ENCODE measurements at places on chromosomes 16 and 17.

DNA sequence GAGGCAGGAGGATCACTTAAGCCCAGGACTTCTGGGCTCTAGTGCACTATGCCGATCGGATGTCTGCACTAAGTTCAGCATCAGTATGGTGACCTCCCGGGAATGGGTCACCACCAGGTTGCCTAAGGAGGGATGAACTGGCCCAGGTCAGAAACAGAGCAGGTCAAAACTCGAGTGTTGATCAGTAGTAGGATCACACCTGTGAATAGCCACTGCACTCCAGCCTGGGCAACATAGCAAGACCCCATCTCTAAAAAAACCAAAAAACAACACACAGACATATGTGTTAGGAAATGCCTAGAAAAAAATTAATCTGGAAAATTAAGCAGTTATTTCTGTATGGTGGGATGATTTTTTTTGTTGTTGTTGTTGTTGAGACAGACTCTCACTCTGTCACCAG, 127.0 kb downstream of the RAB11FIP4 start:
- DNase-seq = no peak

- no peak for DNase-seq
Observed at GRCh38 chr17:11545696-11546095, 52.6 kb upstream of the DNAH9 start.

- DNase-seq = no peak
Observed at GRCh38 chr17:73625991-73626673, 18.1 kb downstream of the SDK2 start.

DNA sequence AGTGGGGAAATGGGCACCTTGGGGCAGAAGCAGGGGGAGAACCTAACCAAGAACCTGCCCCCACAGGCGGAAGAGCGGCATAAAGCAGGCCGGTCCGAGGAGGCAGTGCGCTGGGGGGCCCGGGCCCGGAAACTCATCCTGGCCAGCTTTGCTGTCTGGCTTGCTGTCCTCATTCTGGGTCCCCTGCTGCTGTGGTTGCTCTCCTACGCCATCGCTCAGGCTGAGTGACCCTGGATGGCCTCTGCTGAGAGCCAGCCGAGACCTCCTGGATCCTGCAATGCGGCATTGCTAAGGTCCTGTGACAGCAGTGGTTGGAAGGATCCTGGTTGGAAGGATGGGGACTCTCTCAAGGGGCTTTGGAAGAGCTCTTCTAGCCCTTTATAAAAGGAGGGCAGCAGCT, 4.5 kb upstream of the PHKG2 start:
- DNase-seq = no peak

DNA sequence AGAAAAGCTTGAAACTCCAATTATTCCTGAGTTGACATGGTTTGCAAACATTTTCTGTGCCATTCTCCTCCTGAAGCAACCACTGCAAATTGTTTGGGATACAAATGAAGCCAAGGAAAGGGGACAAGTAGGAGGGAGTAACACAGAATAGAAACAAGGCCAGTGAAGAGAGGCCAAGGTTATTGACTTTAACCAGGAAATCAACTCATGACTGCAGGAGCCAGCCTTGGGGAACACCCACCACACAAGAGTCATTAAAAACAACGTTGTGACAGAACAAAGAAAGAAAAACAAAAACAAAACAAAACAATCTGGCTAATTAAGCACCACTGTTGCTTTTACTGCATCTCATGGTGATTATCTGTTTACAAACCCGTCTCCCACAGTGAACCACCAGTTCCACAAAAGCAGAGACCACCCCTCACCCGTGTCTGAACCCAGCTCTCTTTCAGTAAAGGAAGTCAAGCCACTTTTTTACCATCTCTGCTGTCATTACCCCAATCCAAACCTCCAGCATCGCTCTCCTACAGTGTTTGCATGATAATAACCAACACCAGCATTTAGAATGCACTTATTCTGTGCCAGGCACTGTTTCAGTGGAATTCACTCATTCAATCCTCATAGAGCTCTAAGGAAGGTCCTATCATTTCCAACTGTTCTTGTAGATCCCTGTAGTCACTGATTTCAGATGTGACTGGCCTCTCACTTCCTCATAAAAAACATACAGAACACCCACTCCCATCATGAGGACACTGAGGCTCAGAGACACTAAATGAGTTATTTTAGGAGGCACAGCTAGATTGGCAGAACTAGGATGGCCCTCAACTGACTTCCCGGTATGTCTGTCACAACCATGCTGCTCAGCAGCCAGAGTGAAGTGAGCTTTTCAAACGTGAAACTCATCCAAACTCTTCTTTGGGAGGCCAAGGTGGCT, 2.0 kb downstream of the ZDHHC1 start:
- DNase-seq = no peak

DNA sequence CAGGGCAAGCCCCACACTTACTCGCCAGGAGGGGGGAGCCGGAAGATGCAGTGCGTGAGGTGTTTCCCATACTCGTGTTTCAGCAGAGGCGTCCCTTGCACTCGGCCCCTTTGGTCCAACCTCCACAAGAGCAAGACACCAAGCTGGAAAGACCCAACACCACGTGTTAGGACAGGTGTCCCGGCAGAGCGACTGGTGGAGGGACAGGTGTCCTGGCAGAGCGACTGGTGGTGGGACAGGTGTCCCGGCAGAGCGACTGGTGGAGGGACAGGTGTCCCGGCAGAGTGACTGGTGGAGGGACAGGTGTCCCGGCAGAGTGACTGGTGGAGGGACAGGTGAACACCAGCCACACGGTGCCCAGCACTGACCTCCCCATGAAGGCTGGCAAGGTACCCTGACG, 19.4 kb downstream of the IFT140 start:
- DNase-seq = no peak

DNA sequence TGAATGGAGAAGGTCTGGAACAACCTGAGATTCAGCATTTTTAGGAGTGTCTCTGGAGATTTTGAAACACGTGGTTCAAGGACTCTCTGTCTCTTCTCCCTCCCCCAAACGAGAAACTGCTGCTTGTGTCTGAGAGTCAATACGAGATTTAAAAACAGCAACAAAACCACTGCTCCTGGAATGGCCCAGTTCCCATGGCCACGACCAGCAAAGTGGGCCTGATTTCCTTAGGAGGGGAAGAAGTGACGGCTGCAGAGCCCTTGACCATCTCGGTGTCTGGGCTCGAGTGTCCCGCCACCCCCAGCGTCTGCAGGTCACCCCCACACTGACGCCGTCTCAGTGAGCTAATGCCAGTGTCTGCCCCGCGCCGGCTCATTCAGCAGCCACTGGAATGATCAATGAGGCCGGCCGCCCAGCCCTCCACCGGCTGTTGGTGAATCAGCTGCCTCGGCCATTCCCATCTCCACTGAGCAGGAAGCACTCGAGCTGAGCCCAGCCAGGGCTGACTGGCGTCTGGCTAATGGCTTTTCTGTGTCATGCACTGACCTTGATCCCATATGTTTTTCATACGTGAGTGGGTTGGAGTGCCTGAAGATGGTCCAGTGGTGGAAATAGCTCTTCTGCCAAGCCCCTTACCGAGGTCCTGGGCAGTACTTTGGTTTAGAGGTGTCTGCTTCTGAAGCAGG, 151.8 kb downstream of the PITPNC1 start:
- DNase-seq = no peak

Data from T47D (cell line).